ENCODE measurements at places on chromosomes 5 and 9.
A peak's percentile ranks its signal among the peaks of the same experiment; 100 is the strongest.

GRCh38 chr5:41312478-41313060 is 99.2 kb upstream of the C6 start:
- DNase-seq, result no peak

DNA sequence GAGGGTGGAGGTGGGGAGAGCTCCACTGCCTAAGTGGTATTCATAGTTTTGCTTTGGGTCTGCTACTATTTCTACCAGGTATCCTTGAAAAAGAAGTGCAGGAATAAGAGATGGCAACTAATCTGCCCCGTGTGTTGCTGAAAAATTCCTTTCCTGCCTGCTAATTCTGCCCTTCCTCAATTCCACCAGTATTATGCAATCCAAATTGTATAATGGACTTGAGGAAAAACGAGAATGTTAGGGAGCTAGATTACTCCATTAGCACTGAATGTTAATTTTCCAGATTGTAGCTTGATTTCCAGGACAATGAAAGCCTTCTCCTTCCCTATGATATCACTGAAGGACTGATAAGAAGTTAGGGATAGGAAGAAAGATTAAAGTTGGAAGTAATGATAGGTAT is 16.9 kb downstream of the ADAM19 start:
- DNase-seq, result no peak

DNA sequence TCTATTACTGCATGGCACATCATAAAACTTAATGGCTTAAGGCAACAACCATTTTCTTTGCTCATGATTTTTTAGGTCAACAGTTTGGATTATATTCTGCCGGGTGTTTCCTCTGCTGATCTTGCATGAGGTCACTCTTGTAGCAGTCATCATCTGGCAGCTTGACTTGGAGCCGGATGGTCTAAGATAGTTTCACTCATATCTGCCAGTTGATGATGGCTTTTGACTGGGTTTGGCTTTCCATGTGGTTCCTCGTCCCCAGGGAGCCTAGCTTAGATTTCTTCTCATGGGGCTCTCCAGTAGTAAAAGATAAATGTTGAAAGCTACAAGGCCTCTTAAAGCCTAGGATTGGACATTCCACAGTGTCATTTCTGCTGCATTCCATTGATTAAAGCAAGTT is 27.4 kb downstream of the LNPEP start:
- DNase-seq, result peak; percentile 46

DNA sequence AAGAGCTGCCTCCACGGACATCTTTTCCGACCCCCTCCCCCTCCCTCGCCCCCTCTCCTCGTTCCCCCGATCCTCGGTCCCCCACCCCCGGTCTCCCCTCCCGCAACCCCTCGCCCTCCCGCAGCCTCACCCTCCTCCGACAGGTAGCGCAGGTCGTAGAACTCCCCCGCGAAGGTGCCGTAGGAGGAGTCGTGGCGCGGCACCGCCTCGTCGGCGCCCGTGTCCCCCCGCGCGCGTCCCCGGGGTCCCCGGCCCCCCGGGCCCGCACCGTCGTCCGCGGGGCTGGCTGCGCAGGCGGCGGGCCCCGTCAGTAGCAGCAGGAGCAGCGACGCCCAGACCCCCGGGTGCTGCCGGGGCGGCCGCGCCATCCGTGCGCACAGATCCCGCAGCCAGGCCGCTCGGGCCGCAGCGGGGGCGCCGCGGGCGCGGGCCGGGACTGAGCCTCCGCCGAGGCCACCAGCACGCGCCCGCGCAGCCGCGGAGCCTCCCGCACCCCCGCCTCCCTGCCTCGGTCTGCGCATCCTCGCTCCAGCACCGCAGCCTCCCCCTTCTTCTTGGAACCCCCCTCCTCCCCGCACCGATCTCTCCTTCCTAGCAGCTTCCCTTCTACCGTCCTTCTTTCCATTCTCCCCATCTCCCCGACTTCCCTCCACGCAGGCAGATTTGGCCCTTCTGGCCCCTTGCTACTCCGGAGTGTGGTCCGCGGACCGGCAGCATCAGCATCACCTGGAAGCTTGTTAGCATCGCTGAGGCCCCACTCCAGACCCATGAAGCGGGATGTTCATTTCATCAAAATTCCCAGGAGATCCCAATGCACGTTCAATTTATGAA is at the start of gene FRRS1L:
Gene FRRS1L, minus strand, starts transcription at position 479 of the 831 bp plus-strand sequence. Its CDS starts 111 bp downstream, at position 368.
- no peak for DNase-seq

DNA sequence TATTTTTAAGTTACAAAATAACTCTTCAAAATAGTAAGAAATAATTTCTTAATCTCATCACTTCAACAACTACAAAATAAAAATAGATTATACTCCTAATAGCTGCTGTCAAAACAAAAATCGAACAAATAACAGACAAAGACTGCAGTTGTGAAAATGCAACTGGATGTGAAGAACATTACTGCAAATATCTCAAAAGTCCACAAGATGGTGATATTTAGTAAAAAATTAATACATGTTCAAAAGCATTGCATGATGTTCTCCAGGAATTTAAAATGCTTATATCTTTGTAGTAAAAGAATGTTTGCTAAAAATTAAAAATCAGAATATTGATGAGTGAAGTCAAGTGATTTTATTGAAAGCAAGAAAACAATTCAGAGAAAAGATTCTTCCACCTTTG is 66.2 kb downstream of the MPDZ start:
- no peak for DNase-seq

DNA sequence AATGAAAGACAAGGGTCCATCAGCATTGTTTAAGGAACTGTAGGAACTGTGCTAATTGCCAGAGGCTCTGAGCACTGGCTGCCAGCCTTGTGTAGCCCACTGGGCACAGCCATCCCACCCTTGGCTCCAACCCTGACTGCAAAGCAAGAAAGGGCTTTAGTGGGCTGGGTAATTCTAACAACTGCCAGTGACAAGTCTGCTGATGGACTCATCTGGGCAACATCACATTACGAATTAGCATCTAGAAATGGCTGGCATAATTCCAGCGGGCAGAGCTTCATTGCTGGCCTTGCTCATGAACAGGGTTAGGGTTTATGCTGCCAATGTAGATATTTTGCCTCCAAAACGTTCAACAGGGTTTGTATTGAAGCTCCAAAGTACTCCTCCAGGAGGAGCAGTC is 326.9 kb downstream of the ARHGEF28 start:
- DNase-seq, result no peak

GRCh38 chr5:179679014-179679674 is 1.7 kb downstream of the CBY3 start:
- DNase-seq, result peak; percentile 81

- DNase-seq, result no peak
Observed at GRCh38 chr5:164235300-164235891, 730.0 kb downstream of the MAT2B start.

GRCh38 chr5:73596705-73597328 is 29.2 kb upstream of the ARHGEF28 start:
- DNase-seq, result peak; percentile 13

DNA sequence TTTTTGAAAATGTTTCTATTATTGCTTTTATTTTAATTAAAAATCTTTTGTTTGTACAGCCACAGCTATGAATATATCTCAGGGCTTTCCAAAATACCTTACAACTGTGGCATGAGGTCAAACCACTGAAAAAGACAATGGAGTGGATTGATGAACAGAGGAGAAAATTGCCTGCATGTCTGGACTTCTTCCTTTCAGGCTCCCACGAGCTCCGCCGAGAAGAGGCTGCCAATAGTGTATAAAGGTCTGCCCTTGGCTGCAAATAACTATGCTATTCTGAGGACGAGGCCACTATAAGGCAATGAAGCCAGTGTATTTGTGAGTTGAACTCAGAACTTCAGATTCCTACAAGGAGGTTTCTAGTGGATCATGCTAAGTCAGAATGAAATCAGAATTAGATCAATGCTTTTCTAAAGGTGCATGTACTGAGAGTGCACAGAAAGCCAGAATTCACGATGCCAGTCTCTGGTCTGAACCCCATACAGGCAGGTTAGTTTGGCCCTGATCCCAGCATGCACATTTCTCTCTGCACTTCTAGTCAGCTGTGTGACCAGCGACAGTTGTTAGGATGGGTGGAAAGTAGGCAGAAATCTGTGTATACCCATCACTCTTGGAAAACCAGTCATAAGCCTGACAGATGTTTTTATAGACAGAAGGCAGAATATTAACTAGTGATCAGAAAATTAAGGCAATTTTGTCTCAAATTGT is 42.7 kb upstream of the PLPP1 start:
- no peak for DNase-seq

- no peak for DNase-seq
Observed at GRCh38 chr9:116087751-116088194, 65.8 kb upstream of the PAPPA start.

- DNase-seq, result peak; percentile 21
Observed at GRCh38 chr9:27528886-27529315, 713 bp downstream of the MOB3B start.

GRCh38 chr5:151739395-151739794 is 19.0 kb downstream of the ATOX1 start:
- no peak for DNase-seq

- no peak for DNase-seq
Observed at GRCh38 chr5:72495410-72495809, 11.8 kb downstream of the ZNF366 start.

GRCh38 chr9:70581214-70581954 is 166.9 kb upstream of the KLF9 start:
- no peak for DNase-seq

DNA sequence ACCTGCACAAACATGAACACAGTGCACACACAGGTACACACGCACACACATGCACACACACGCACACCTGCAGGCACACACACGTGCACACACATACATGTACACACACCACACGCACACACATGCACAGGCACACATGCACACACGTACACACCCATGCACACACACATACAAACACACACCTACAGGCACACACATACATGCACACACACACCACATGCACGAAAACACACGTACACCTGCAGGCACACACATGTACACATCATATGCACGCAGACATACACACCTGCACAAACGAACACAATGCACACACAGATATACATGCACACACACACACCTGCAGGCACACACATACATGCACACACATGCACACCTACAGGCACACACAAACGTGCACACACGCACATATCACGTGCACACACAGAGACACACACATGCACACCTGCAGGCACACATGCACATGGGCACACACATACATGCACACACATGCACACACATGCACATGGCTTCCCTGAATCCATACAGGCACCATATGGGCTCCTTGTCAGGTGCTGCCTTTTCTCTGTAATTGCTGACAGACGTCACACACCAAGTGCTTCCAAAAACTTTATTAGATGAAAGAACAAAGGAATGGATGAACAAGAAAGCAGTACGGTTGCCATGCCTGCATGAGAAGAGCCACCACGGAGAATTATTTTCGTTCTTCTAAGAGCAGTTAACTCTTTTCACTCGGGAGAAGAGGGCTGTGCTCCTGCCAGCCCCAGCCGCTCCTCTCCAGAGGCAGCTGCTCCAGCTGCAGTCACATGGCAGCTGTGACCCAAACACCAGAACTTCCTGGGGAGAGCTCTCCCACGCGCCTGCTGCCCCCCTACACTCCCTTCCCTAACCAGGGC is 57.2 kb downstream of the EXD3 start:
- no peak for DNase-seq

GRCh38 chr9:84779883-84780282 is 110.4 kb downstream of the NTRK2 start:
- DNase-seq, result no peak

DNA sequence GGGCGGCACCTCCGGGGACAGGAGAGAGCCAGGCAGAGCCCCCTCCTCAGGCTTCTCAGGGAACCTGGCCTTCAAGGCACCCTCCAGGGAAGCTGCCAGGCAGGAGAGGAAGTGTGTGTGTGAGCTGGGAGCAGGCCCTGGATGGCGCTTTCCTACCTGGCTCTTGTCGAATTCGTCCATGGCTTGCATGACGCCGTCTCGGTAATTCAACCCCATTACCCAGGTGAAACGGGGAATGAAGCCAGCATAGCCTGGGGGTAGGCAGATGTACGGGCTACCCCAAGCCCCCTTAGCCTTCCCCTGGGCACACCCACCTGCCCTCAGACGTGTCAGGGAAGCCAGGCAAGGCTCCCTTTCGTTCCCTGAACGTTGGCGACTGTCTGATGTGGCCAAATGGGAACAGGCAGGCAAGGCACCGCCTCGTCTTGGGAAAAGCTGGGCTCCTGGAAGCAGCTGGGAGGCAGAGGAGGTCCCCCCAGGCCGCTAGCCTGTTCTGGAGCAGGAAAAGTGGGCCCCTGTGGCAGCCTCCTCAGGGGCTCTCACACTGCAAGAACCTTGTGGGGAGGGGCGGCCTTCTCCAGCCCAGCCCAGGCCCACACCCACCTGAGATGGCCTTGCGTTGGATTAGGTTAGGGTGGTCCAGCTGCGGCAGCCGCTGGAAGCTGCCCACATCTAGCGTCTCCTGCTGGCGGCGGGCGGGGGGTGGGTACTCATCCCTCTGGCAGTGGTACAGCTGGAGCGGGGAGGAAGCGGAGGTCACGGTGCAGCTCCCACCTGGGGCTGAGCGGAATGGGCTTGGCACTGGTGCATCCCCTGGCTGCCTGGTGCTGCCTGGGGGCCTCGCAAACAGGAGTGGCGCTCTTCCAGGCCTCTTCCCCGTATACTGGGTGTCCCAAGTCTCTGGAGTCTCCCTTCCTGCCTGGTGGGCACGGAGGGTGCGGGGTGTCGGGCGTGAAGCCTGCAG is 3.7 kb downstream of the TUBB4B start:
- DNase-seq, result no peak

GRCh38 chr5:150339165-150339564 is 18.3 kb upstream of the TCOF1 start:
- DNase-seq, result no peak

GRCh38 chr5:82211855-82212572 is 66.1 kb downstream of the RPS23 start:
- no peak for DNase-seq

DNA sequence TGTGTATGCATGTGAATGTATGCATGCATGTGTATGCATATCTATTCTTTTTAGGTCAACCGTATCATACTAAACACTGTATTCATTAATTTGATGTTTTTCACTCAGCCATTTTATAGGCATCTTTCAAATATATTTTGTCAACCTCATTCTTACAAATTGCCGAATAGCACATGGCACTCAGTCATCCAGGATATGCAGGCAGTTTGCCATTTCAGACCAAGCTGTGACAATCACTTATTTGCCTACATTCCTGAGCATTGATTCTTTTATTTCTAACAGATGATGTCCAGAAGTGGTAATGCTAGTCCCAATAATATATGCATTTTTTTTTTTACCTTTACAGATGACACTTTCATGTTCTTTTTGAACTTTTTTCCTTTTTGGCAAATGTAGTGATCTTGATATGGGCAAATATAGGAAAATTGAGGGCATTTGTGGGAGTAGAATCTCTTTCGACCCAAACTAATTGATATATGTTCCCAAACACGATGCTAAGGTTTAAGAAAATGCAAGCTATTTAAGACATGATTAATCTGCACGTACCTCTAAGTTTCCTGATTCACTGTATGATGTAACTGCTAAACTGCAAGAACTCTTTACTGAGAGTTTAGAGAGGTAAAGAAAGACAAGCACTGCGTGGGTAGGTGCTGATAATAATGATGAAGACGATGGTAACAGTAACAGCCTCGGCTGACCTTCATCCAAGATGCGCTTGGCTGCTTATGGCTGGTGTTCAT is 153.9 kb upstream of the DAP start:
- no peak for DNase-seq

- DNase-seq, result no peak
Observed at GRCh38 chr9:89311346-89312221, 589 bp downstream of the CKS2 start.

- no peak for DNase-seq
Observed at GRCh38 chr5:176134529-176135223, 103.5 kb upstream of the SIMC1 start.
